ENCODE measurements at places on chromosomes 7 and 10.

DNA sequence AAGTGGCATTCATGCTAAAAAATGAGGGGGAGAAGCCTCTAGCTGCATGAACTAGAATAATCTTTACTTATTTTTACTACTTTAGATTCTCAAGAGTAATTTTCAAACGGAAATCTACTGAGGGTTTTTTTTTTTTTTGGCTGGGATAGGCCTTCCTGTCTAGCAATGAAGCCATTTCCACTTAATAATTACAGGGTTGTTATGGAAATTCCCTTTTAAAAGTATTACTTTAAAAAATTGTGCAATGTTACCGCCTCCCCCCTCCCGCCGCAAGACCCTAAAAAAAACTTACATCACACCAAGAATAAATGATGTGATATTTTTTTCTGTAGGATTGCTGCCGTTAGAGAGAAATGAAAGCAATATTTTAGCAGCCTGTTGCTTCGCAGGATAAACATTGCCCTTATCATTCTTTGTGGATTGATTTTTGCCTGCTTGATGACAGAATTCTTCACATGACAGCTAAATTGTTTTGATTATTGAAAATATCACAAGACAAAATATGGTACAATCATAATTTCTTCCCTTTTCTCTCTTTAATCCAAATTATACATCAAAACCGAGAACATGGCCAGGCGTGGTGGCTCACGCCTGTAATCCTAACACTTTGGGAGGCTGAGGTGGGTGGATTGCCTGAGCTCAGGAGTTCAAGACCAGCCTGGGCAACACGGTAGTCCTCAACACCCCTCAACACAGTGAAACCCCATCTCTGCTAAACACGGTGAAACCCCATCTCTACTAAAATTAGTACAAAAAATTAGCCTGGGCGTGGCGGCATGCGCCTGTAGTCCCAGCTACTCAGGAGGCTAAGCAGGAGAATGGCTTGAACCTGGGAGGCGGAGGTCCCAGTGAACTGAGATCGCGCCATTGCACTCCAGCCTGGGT is 32.8 kb downstream of the ARL4A start:
- no peak for DNase-seq

- no peak for DNase-seq
These were observed 264.7 kb downstream of the GLRX3 start for GRCh38 chr10:130400890-130401289.

- DNase-seq = no peak
These were observed 97.2 kb upstream of the SEMA3A start for GRCh38 chr7:84291756-84292155.

DNA sequence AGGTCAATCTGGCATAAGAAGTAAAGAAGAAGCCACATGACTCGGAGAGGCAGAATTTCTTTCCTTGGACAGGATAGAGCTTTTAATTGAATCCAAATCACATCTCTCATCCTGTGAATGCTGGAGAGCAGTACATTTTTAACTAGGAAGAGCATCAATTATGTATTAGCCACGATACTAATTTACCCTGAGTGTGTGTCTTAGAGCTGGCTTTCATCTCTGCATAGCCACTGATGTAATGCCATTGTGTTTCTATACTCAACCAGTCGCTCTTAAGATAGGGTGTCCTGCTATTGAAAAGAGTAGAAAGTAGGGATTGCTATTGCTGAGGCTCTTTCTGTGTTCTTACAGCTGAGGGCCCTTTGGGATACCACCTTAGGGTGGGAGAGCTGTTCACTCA is 280.3 kb downstream of the AUTS2 start:
- DNase-seq = no peak

GRCh38 chr7:96188591-96188991 is 133.3 kb downstream of the SLC25A13 start:
- no peak for DNase-seq

GRCh38 chr7:102305414-102306268 is 19.0 kb downstream of the SH2B2 start:
- DNase-seq = no peak

- DNase-seq = no peak
These were observed 59.3 kb upstream of the IL6 start for GRCh38 chr7:22667562-22668239.

DNA sequence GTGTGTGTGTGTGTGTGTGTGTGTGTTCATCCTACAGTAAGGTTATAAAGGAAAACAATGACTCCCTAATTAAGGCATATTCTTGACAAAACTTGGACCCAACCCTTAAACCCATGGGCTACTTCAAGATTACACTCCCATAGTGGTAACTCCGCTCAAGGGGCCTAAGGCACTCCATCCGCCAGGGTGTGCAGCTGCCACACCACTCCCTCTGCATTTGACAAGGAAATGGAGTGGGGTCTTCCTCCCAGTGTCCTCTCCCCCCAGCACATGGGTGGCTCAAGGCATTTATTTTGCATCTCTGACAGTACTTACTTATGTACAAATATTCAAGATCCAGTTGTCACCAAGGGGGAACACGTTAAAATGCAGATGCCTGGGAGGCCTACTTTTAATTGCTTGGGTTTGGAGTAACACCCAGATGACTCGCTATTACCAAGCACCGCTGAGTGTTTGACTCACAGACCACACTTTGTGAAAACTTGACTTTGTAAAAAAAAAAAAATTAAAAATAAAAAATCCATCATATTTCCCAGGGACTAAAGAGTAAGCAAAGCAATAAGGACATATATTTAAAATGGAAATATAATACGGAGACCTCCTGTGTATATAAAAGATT is 53.0 kb upstream of the AGR3 start:
- DNase-seq = no peak

DNA sequence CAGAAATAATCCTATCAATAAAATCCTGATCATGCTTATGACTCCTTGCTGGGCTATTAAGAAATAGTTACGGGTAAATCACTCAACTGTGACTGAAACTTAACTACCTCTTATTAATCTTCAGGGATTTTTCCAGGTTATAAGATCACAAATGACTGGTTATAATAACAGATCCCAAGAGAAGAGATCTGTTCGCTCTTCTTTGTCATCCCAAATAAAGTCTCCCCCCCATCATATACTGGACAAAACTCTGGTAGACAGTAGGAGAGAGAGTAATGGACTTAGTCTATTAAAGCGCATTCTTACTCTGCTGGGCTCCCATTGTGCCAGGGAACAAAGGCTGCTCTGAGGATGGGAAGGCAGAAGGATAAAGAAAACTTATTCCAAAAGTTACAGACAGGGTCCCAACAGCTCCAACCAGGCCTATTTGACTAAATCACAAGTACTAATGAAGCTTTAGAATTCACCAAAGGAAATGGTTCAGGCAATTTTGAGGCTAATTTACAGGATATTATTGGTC is 233.7 kb downstream of the DGKI start:
- no peak for DNase-seq

DNA sequence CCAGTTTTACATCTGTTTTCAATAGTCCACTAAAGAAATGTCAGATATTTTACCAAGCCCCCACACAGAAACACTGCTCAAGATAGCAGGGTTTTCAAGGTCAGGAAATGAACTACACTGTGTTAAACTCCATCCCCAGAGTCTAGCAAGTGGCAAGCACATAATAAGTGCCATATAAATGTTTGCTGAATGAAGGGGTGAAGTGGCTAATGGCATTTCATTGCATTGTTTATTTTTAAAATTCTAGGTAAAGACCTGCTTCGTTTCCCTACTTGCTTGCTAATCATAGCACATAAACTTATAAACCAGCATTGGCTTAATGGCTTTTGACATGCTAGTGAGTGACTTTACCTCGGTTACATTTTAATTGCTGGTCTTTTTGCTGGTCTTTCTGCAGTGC is 322.6 kb downstream of the GRID1 start:
- peak; percentile 44 for DNase-seq

- DNase-seq = no peak
These were observed 31.1 kb upstream of the ABCA13 start for GRCh38 chr7:48140001-48140681.

- DNase-seq = peak; percentile 26
These were observed 28.4 kb downstream of the TMEM130 start for GRCh38 chr7:98841179-98841997.

DNA sequence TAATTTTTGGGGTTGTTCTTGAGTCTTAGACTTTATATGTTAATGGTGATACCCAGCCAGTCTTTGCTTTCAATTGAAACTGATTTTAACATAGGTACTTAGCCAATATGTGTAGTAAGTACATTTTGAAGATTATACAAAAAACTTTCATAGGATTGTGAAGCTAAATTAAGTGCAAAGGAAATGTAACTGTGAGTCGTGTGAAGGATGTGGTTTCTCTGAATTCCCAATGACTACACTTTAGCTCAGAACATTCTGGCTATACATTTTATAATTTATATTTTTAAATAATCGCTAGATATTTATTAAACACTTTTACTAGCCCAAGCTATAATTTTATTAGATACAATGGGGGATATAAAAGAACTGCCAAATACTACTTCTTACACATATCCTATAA is 359.3 kb downstream of the PCLO start:
- no peak for DNase-seq

DNA sequence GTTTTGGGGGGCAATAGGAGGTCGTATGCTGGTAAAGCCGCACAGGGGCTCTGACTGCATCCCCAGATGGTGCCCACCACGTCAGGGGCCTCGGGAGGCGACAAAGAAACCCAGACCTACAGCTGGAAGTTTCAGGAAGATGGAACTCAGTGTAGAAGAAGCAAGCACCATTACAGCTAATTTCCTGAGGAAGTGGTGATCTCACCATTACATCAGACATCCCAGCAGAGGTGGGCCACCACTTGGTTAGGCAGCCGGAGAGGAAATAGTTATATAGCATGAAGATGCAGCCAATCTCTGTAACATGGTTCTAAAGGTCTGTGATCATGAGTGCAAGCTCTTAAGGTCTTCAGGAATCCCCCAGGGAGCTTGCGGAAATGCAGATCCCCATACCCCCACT is 127.3 kb upstream of the PCBD1 start:
- DNase-seq = no peak

- DNase-seq = no peak
These were observed 35.4 kb downstream of the JMJD1C start for GRCh38 chr10:63430091-63430998.

GRCh38 chr7:138880881-138881578 is 83.0 kb upstream of the ATP6V0A4 start:
- no peak for DNase-seq
